ENCODE measurements at places on chromosomes 6 and 20. TPM values are rescaled to one million over a fixed set of nuclear protein-coding genes. Genes with fewer than 3 reads are reported as not detected.

Gene PAX1
- polyA plus RNA-seq = not detected

Gene REV3L
- polyA plus RNA-seq = 46.5 TPM

Gene ZBTB24
- polyA plus RNA-seq = 15.9 TPM

Gene LST1
- 4.9 TPM for polyA plus RNA-seq

Gene DPPA5
- not detected for polyA plus RNA-seq

Gene FKBP1C
- 0.86 TPM for polyA plus RNA-seq

Gene OR12D3
- polyA plus RNA-seq = not detected

Gene GSTA3
- 0.56 TPM for polyA plus RNA-seq

Gene PRPH2
- 2.1 TPM for polyA plus RNA-seq

Gene MOXD1
- polyA plus RNA-seq = 303 TPM

Gene TRIM15
- 0.29 TPM for polyA plus RNA-seq

Gene NKX2-2
- polyA plus RNA-seq = not detected

Gene MCHR2
- not detected for polyA plus RNA-seq

Gene HEY2
- polyA plus RNA-seq = 7.0 TPM

Gene SRMS
- 0.31 TPM for polyA plus RNA-seq

Gene PAK5
- polyA plus RNA-seq = 0.55 TPM

Gene ABRACL
- polyA plus RNA-seq = 53.8 TPM

Gene HUS1B
- polyA plus RNA-seq = 0.22 TPM

Gene CDC25B
- 43.1 TPM for polyA plus RNA-seq

Gene DCDC2
- polyA plus RNA-seq = 139 TPM

Gene KHDC1L
- polyA plus RNA-seq = 0.28 TPM

Gene AKAP12
- 165 TPM for polyA plus RNA-seq

Gene TOX2
- polyA plus RNA-seq = 4.2 TPM

Gene GLP1R
- 0.65 TPM for polyA plus RNA-seq

Gene KIAA1755
- 3.1 TPM for polyA plus RNA-seq

Gene LINC00237
- polyA plus RNA-seq = not detected

Gene SLC24A3
- 4.5 TPM for polyA plus RNA-seq

Gene EPPIN
- polyA plus RNA-seq = 0.12 TPM

Gene EPB41L2
- polyA plus RNA-seq = 171 TPM

Gene C6orf52
- 2.5 TPM for polyA plus RNA-seq

Gene MUCL3
- 0.06 TPM for polyA plus RNA-seq

Gene COL21A1
- 114 TPM for polyA plus RNA-seq

Gene BPIFA1
- polyA plus RNA-seq = not detected

Gene SLC52A3
- polyA plus RNA-seq = 6.4 TPM

Gene SPATA25
- 3.1 TPM for polyA plus RNA-seq

Gene EZR
- polyA plus RNA-seq = 268 TPM

Gene OVOL2
- polyA plus RNA-seq = 1.00 TPM

Gene SEMG1
- not detected for polyA plus RNA-seq

Gene WFDC5
- polyA plus RNA-seq = not detected

Gene TUBB2B
- 141 TPM for polyA plus RNA-seq

Gene FGD2
- 2.6 TPM for polyA plus RNA-seq

Gene BPIFB1
- polyA plus RNA-seq = 0.05 TPM

Gene PTPRT
- 0.87 TPM for polyA plus RNA-seq

Gene GABRR1
- 2.9 TPM for polyA plus RNA-seq

Gene MMP24
- polyA plus RNA-seq = 1.8 TPM

Gene HTR1B
- 0.39 TPM for polyA plus RNA-seq
